ENCODE measurements at places on chromosomes 6 and 20.

- DNase-seq = no peak
Measured at GRCh38 chr20:10094566-10095173, 59.9 kb downstream of the ANKEF1 start.

- DNase-seq = no peak
Measured at GRCh38 chr6:109687271-109687761, 3.7 kb downstream of the AK9 start.

- DNase-seq = no peak
Measured at GRCh38 chr6:11640486-11640885, 102.9 kb downstream of the TMEM170B start.

DNA sequence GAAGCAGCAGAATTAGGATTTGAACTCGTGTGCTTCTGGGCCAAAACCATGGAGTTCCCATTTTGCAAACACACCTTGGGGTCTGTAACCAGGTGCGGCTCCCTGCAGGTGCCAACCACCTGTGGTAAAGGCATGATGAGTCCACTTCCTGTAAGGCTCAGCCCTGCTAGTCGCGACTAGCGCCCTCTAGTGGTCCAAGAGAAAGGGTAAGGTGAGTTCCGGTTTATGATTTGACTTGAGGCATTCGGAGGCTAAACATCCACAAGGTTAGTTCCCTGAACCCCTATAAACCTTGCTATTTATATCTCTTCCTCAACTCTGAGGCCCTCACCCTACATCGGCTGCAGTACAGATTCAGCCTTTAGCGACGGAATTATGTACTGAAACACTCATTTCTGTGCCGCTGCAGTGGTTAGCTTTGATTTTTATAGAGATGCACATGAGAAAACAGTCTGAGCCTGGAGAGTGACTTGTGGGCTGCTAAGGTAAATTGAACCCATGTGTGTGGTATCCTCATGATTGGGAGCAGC lies 173.4 kb downstream of the PLCB1 start:
- no peak for DNase-seq

DNA sequence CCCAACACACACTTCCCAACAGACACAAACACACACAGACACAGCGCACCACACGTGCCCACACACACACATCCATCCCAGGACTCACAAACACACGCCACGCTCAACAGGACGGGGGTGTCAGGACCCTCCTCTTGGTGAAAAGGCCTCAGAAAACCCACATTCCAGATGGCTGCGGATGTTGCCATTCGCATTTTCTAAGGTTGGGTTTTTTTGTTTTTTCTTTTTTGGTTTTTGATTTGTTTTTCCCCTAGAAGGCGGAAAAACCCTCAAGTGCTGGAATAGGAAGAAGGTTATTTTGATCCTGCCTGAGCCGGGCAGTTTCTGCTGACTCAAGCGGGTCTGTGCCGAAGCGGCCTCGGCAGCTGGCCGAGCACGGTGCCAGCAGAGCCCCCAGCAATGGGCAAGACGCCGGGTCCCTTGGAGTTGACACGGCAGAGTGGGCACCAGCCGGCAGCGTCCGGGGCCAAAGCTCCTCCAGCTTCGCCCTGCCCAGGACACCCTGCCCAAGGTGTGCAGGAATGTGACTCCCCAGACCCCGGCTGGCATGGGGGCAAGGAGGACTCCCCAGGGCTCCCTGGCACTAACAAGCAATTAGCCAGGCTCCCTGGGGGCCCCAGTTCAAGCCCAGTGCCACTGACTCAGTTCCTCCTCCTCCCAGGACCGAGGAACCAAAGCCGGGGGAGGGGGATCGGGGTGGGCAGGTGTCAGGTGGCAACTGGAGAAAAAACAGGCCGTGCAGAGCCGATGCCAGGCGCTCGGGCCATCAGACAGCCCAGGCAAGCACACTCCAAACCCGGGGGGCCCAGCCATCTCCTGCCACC lies 40.9 kb upstream of the ZBP1 start:
- DNase-seq = no peak

DNA sequence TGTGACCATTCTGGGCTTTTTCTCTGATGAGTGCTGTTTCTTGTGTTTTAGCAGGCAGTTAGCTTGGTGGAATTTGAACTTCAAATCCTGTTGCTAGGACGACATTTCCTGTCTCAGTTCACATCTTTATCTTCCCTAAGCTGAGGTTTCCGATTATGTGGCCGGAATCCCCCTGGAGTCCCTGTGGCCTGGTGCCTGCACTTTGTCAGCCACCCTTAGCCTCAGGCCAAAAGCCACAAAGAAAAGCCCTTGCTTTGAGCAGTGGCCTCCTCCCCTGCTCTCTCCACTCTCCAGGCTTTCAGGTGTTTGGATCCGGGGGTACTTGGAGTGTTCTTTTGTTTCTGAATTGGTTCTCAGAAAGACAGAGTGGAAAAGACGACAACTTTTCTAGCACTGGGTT lies 59.9 kb upstream of the PMEPA1 start:
- DNase-seq = no peak

GRCh38 chr6:16723826-16724225 lies 37.4 kb downstream of the ATXN1 start:
- DNase-seq = no peak

DNA sequence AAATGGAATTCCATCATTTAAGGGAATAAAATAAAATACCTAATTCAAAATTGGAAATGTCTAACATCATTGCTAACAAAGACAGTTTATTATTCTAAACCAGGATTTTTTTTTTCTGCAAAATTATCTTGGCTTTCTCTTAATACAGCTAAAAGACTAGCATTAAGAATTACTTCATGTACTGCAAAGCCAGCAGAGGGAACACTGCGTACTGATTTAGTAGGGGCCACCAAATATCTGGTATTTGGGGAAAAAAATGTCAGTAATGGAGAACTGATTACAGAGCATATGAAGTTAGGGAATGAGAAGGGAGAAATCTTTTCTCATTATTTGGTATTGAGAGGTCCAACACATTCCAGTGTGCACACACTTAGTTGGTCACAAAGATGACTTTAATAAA lies 3.2 kb upstream of the SOX4 start:
- no peak for DNase-seq

- no peak for DNase-seq
Measured at GRCh38 chr6:107819217-107819616, 4.9 kb downstream of the SCML4 start.

DNA sequence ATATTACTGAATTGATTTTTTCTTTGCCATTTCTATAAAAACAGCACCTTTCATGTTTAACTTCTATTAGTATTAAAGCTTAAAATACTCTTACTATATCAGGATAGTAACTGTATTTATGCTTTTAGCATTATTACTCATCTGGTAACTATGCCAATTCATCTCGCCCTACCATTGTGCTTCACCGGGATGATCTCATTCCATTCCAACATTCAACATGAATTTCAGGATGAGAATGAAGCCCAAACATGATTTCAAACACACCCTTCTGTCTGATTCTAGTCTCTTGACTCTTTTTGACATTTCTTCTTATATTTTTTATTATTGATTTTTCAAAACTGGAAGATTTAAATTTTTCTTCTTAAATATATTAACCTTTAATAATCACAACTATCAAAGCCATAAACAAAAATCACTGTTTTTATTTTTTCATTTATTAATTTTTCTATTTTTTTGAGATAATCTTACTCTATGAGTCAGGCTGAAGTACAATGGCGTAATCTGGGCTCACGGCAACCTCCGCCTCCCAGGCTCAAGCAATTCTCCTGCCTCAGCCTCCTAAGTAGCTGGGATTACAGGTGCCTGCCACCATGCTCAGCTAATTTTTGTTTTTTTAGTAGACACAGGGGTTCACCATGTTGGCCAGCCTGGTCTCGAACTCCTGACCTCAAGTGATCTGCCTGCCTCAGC lies 46.7 kb downstream of the GJA1 start:
- DNase-seq = no peak

GRCh38 chr20:17843246-17844132 lies 125.1 kb downstream of the SNX5 start:
- no peak for DNase-seq

- no peak for DNase-seq
Measured at GRCh38 chr20:35839904-35840303, 68.1 kb downstream of the PHF20 start.
